ENCODE measurements at places on chromosomes 6 and 20. TPM values are rescaled to one million over a fixed set of nuclear protein-coding genes. Genes with fewer than 3 reads are reported as not detected.

- no peak for DNase-seq
These were observed 46.0 kb downstream of the OR2B6 start for GRCh38 chr6:28003059-28003458.

Gene SLC22A3
- total RNA-seq: 5.8 TPM

Gene TBX18
- total RNA-seq: not detected

Gene MCHR2
- total RNA-seq: 0.37 TPM

- DNase-seq: no peak
These were observed 1.6 kb downstream of the SCAND1 start for GRCh38 chr20:35952480-35953386.

Gene GPX5
- not detected for total RNA-seq

Gene MBOAT1
- 19.2 TPM for total RNA-seq

- DNase-seq: no peak
These were observed 11.8 kb downstream of the ENPP1 start for GRCh38 chr6:131819572-131820124.

- peak; percentile 27 for DNase-seq
These were observed 231.2 kb upstream of the PMEPA1 start for GRCh38 chr20:57940868-57941522.

Data from stomach (tissue), 19 donors.